ENCODE measurements at places on chromosomes 12 and 14.

GRCh38 chr14:54126947-54127346, 170.3 kb upstream of the BMP4 start:
- DNase-seq = no peak

- DNase-seq = peak; percentile 77
These were observed 90.2 kb downstream of the KDM2B start for GRCh38 chr12:121490401-121491281.

DNA sequence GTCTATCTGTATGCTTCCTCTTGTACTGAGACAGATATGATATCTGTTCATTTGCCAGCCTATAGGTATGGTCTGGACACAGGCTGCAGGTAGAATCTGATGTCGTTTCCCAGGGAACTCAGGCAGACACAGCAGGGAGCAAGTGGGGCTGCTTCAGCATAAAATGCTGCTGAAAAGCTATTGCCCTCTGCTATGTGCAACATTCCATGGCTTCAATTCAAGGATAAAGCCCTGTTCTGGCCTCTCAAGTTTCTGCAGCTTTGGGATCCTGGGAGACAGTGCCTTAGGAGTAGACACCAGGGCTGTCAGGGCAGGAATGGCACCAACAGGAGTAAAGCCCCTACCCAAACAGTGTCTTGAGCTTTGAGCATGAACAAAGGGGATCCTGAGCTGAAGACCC, 173.5 kb downstream of the SLC41A2 start:
- DNase-seq = no peak

DNA sequence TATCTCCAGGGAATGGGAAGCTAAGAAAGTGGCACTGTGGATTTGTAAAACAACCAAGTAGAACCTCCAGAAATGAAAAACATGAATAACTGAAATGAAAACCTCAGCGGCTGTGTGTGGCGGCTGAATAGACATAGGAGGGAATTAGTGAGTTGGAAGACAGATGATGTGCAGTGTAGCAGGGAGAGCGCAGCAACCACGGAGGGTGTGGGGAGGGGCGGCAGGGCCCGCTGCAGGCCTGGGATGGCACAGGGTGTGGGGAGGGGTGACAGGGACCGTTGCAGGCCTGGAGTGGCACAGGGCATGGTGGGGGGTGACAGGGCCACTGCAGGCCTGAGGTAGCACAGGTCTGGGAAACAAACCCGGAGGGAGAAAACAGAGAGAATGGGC, 51.1 kb downstream of the BEGAIN start:
- DNase-seq = no peak

- DNase-seq = no peak
These were observed 146.8 kb upstream of the LRIG3 start for GRCh38 chr12:59067083-59067482.

- DNase-seq = no peak
These were observed 1.2 kb downstream of the KLHDC2 start for GRCh38 chr14:49769171-49769570.

DNA sequence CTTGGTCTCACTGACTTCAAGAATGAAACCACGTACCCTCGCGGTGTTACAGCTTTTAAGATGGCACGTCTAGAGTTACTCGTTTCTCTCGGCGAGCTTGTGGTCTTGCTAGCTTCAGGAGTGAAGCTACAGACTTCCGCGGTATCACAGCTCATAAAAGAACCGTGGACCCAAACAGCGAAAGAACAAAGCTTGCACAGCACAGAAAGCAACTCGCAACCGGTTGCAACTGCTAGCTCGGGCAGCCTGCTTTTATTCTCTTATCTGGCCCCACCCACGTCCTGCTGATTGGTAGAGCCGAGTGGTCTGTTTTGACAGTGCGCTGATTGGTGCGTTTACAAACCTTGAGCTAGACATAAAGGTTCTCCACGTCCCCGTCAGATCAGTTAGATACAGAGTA, 4.2 kb upstream of the CLEC4C start:
- DNase-seq = no peak

GRCh38 chr14:58659846-58660245, 22.1 kb downstream of the DACT1 start:
- DNase-seq = no peak

- DNase-seq = no peak
These were observed 57.6 kb upstream of the STRN3 start for GRCh38 chr14:31083781-31084180.

- no peak for DNase-seq
These were observed 78.7 kb downstream of the PLXNC1 start for GRCh38 chr12:94227066-94227465.

DNA sequence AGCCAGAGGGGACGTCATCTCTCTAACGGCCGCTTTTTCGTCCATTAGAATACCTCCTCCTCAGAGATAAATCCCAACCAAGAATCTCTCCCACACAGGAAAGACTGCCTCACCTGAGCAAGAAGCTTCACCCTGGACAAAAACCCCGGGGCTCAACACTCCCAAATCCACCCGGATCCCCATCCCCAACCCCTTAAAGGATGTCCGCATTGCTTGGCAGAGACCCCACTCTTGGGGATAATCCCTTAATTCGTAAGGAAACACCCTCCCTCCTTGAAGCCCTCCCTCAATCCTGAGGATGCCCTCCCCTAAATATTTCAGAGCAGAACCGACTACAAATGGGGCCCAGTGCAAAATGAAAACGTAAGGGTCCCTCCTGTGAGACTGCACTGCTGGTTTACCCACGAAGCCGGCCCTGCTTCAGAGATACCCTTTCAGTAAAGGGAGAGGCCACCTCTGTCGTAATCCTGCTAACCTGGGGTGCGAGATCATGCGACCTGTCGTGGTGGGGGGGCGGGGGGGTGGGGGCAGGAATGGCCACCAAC, 655 bp upstream of the DYNLL1 start:
- no peak for DNase-seq

DNA sequence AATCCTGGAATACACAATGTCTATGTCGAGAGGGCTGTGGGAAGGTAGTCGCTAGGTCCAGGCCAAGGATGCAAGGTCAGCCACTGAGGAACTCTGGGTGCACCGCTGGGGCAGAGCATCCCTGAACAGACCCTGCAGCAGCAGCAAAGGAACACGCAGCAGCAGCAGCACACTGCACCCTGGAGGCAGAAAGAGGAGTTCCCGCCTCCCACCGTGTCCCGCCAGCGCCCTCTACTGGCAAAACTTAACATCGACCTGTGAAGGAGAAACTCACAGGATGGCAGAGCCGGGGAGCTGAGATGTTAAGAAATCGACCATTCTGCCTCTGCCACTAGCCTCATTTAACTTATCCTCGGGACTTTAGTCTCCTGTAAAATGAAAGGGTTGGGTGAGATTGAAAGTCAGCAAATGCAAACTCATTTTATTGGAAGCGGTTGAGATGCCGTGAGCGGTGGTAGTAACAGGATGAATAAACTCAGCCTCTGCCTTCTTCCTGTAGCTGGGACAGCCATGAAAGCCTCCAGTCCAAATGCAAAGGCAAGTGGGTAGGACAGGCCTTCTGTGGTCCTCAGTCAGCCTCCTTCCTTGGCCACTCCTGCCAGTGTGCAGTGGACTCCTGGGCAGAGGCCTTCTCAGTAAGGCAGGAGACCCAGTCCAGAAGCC, 45.6 kb downstream of the STAB2 start:
- DNase-seq = peak; percentile 85

- DNase-seq = no peak
These were observed 40.8 kb upstream of the SLC38A2 start for GRCh38 chr12:46413368-46413767.

- DNase-seq = no peak
These were observed 104.7 kb downstream of the VEZT start for GRCh38 chr12:95322326-95322725.

DNA sequence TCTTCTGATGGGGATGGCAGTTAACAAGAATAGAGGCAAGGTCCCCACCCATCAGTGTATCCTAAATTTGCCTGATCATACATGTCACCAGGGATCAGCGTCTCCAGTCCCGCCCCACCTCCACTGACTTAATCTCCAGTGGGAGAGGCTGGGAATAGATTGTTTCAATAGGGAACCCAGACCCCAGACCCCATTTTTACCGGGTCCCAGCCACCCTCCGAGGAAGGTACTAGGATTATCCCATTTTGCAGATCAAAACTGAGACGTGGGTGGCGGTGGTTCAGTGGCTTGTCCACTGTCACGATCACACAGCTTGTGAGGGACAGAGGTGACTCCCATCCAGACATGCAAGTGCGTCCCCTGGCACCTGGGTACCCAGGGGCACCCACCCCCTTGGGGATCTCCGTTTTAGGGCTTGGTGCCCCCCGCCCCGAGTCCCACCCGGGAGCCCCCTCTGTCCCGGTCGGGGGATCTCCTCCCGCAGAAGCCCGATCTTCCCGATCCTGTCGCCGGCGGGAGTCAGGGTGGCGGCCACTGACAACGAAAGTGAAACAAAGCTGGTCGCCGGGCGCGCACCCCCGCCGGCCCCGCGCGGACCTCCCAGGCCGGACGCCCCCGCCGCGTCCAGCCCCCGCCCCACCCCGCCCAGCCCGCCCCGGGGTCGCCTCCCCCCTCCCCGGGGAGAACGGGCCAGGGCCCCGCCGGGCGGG, 523 bp downstream of the WSB2 start:
- no peak for DNase-seq

- no peak for DNase-seq
These were observed 87.1 kb downstream of the ACACB start for GRCh38 chr12:109203480-109203879.
